NCI-H2171 (cell line): ENCODE measurements at places on chromosomes 16 and 17.
A peak's percentile ranks its signal among the peaks of the same experiment; 100 is the strongest.

- DNase-seq: no peak
Measured at GRCh38 chr16:51657848-51658247, 506.8 kb upstream of the SALL1 start.

GRCh38 chr17:27442702-27443101 lies 13.5 kb upstream of the KSR1 start:
- no peak for DNase-seq

DNA sequence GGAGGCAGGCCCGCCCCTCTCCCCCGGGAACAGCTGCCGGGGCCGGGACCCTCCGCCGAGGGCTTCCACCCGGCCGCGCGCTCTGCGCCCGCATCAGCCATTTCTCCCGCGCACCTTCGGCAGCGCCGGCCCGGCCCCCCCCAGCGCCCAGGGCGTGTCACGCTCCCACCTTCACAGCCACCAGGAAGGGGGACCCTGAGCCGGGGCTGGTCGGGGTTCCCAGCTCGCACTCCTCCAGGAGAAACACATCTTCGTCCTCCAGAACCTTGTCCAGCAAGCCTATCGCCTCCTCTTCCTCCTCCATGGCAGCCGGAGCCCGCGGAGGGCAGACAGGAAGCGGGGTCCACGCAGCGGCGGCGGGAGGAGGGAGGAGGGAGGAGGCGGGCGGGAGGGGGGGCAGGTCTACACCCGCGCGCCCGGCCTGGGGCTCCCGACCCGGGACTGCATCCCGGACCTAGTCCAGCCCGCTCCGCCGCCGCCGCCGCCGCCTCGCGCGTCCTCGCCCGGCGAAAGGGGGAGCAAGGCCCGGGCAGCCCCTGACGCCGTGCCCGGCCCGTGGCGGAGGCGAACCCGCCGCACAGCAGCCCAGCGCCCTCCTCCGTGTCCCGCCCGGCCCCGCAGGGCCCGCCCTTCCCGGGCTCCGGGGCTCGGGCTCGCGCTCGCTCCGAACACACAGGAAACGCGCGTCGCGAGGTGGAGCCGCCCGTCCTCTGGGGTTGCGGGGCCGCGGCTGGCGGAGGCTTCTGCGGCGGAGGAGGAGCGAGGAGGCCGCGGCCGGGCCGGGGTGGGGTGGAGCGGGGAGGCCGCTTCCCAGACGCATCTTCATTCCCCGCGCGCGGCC lies 70.8 kb downstream of the ABR start:
- no peak for DNase-seq

GRCh38 chr16:85222155-85222863 lies 110.0 kb upstream of the CIBAR2 start:
- no peak for DNase-seq

DNA sequence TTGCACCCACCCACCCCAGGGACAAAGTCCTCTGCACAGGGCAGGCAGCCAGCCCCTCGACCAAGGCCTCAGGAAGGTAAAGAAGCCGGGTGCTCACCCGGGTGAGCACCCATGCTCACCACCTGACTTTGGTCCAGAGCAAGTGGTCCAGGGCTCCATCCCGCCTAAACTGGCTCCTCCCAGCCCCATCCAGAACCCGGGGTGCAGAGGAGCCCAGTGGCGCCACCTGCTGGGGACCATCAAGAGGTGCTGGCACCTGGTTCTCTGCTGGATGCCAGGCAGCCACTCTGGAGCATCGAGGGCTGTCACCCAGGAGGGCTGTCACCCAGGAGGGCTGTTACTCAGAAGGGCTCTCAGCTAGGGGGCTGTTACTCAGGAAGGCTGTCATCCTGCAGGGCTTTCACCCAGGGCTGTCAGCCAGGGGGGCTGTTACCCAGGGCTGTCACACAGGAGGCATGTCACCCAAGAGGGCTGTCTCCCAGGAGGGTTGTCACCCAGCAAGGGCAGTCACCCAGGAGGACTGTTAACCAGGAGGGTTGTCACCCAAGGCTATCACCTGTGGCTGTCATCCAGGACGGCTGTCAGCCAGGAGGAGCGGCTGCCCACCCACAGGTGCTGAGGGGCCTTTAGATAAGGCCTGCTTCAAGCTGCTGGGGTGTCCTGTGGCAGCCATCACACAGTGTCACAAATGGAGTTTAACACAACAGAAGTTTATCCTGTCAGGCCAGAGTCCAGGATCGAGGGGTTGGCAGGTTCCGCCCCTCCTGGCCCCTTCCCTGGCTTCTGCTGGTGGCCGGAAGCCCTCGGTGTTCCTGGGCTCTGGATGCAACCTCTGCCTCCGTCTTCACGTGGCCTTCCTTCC lies 98.5 kb downstream of the TNFRSF13B start:
- no peak for DNase-seq

GRCh38 chr17:1469231-1469852 lies 13.3 kb upstream of the CRK start:
- no peak for DNase-seq

DNA sequence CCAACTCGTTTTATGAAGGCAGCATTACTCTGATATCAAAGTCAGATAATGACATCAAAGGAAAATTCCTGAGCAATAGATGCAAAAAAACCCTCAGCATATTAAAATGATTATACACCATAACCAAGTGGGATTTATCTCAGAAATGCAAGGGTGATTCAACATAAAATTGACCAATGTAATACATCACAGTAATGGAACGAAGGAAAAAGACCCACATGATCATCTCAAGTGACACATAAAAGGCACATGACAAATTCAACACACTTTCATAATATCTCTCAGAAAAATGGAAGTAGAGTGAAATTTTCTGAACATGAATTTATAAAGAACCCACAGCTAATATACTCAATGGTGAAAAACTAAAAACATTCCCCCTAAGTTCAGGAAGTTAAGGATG lies 118.8 kb downstream of the ITFG1 start:
- no peak for DNase-seq

- DNase-seq: no peak
Measured at GRCh38 chr16:48525201-48526057, 84.6 kb downstream of the N4BP1 start.

DNA sequence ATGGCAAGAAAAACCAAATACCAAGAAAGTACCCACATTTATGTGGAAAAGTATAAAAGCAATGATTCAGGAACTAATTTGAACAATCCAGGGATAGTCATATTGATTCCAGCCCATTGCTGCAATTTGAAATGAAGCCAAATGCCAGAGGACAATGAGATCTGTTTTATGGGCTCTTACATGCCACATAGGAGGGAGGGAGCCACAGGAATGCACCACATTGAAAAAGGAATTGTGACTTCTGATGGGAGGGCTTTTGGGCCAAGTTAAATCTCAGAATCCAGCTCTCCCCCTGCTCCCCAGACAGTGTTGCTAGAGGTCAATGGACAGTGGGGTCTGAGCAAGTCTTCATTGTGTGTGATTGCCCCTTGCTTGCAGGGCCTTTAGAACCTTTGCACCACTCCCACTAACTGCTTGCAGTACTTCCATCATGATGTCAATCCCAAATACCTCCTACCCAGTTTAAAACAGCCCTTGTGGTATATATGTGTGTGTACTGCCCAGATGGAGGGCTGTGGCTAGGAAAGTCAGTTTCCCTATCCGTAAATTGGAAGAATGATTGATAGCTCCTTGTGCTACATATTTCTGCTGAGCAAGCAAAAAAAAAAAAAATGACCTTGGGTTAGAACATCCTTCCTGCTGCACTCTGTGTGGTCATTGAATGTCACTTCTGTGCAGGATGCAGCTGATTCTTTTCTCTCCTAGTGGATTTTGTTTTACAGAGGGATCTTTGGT lies 406.8 kb downstream of the UTP18 start:
- no peak for DNase-seq

DNA sequence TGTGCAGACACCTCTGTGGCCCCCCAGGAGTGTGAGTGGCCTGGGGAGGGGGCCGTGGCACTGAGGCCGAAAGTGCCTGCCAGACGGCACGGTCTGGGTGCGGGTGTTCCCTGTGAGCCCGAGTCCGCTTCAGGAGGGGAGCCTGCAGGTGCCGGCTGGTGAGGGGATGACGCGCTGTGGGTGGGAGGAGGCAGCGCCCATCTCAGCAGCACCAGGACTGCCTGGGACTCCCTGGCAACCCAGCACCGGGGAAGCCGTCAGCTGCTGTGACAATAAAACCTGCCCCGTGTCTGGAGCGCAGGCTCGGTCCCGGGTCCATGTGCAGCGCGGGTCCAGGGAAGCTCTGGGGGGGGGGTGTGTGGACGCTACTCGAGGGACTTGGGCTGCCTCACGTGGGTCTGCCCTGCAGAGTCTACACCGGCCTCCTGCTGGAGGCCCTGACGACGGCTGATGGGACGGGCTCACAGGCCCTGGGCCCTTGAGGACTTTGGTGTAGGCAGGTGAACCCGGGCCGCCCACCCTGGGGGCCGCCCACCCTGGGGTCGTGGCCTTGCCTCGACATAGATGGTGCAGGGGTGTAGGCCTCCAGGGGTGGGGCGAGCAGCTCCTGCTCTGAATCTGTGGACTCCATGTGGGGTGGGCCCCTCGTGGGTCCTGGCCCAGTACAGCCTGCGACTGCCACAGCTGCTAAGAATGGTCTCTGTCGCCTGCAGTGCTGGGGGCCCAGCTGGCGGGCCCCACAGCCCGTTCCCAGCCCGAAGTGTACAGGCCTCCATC lies 5.9 kb upstream of the RAB40C start:
- DNase-seq: peak; percentile 64
